ENCODE measurements at places on chromosomes 11 and 22.

DNA sequence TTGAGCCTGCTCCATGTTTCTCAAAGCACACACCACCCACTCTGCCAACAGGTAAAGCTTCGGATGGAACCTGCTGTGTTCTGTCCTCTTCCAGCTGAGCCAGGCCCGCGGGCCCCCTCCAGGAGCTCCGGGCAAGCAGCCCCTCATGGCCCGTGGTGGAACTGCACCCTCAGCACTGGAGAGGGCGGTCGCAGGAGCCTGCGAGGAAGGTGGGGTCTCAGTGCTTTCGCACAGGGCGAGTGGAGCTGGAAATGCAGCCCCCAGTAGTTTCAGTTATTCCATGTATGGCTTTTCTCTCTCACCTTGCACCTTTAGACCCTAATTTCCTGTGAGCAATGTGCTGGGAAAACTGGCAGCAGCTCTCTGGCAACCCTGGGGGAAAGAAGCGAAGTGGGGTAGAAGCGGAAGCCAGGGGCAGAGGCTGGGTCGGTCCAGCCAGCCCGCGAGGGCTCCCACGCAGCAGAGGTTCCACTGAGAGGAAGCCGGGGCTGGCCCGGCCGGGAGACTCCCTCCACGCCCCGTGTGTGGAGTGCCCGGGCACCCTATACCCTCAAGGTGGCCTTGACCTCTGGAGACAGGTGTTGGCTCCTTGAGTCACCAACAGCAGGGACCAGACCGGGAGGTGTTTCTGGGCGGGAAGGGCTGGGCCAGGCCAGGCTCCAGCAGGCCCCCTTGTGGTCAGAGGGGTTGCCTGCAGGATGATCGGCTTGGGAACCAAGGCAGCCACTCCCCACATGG, 119.9 kb upstream of the TMEM45B start:
- DNase-seq: peak; percentile 41

DNA sequence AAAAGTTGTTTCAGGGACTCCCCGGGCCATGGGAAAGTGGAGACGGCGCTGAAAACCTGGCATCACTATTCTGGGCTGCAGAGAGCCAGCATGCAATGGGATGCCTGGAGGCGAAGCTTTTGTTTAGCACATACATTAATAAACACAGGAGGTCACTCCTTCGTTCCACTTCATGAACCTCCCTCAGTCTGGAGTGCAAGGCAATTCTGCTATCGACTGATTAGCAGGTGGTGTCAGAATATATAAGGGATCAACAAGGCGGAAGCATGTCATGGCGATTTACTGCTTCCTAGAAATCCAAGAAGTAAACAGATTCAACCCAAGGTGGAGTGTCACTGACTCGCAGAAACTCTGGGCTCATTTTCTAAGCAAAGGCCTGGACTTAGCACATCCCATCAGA, 45.4 kb upstream of the MN1 start:
- DNase-seq: no peak

- no peak for DNase-seq
These were observed 1.3 kb upstream of the NADSYN1 start for GRCh38 chr11:71451596-71452198.

DNA sequence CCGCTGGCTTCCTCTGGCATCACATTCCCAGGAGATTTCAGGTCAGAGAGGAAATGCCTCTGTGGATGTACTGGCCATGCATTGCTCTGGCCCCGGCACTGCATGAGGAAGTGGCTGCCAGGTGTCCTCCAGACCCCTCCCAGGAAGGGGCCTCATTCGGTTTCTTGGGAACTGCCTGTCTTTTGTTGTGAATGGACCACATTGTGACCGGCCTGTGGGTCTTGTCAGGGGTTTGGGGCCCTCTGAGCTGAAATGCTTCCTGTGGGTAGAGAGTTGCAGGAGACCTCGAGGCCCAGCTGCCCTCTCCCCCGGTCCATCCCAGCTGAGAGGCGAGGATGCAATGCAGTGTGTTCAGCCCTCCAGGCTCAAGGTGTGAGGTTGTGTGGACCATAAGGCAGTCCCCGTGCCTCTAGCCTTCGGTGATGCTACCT, 18.8 kb upstream of the ST3GAL4 start:
- DNase-seq: no peak

DNA sequence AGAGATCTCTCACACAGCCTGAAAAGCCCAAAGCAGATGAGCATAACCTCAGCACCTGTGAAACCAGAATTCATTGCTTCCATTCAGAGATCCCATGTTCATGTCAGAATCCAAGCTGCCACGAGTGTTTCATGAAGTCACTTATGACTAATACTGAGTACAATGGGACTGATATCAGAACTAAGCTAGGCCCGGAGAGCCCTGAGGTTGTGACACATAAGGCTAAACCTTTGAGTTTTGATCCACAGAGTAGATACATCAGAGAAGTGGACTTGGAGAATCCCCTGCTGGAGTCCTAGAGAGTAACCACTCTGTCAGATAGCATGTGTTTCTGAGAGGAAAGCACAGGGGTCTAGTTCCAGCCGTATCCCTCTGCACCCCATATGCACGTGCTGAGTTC, 890 bp upstream of the GLYATL1 start:
- DNase-seq: no peak

- no peak for DNase-seq
These were observed 7.6 kb downstream of the ATXN10 start for GRCh38 chr22:45678961-45679912.

DNA sequence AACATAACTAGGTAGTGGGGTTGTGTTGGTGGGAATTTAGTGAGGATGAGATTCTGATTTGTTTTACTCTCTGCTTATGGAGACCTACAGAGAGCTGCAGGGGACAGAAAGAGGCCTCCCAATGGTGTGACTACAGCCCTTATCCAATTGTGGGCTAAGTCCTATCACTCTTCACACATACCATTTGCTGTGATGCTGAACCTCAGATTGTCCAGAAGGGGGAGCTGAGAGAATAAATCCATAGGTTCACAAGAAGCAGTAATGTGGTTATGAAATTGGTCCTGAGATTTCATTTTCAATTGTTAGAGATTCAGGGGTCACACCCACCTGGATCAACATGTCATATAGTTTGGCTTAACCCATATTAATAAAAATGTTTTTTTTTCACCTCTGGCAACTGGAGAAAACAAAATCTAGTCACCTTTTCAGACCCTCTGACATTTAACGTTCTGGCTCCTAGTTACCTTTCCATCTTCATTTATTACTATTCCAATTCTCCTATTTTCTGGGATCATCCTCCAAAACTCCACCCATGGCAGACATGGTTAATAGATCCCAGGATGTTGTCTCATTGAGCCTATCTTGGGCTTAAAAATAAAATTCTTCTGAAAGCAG, 53.3 kb upstream of the PTPN5 start:
- no peak for DNase-seq

GRCh38 chr11:78995171-78995570, 420.5 kb upstream of the NARS2 start:
- no peak for DNase-seq

DNA sequence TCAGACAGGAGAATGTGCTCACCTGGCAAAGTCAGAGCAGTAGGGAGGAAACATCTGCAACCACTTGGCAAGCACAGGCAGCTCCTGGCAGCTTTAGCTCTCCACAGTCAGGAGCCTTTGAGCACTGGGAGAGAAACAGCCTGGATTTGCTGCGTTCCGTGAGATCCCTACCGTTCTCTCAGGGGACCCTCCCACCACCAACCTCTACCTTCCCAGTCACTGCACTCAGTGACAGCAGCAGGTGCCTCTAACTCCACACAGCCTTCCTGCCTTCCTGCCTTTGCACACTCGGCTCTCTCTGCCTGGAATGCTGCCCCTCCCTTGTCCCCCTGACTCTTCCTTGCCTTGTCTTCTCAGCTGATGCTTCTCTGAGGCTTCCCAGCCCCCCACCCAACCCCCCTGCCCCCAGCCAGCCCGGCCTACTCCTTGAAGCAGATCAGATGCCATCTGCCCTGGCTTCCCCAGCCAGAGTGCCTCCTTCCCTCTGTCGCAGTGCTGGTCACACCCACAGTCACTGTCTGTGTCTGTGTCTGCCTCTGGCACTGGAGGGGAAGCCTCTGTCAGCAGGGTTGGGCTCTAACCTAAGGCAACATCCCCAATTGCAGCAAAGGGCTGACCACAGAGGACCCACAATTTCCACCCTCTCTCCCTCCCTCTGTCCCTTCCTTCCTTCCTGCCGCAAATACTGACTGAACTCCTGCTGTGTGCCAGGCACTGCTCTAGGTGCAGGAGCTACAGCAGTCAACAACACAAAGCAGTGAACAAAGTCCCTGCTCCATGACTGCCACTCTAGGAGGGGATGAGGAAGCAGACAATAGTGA, 14.9 kb upstream of the TSKU start:
- no peak for DNase-seq

GRCh38 chr22:36817525-36817848, 652 bp upstream of the PVALB start:
- DNase-seq: no peak

DNA sequence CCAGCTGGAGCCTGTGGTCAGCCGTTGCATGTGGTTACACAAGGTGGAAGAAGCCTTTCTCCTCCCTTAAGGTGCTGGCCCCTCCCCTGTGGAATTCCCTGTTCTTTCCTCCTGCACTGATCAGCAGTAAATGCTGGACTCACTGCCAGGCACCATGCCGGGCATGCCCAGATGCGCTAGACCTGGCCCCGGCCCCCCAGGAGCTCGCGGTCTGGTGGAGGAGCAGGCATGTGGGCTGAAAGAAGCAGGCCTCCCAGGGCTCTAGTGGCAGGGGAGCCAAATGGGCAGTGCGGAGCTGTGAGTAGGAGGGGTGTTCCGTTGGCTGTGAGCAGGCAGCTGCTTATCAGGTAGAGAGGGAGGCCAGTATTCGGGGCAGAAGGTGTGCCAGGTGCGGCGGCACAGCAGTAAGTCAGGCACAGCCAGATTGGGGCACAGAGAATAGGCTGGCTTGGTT, 10.2 kb downstream of the DGKZ start:
- no peak for DNase-seq

GRCh38 chr11:23797624-23798419, 699.0 kb upstream of the LUZP2 start:
- DNase-seq: no peak

DNA sequence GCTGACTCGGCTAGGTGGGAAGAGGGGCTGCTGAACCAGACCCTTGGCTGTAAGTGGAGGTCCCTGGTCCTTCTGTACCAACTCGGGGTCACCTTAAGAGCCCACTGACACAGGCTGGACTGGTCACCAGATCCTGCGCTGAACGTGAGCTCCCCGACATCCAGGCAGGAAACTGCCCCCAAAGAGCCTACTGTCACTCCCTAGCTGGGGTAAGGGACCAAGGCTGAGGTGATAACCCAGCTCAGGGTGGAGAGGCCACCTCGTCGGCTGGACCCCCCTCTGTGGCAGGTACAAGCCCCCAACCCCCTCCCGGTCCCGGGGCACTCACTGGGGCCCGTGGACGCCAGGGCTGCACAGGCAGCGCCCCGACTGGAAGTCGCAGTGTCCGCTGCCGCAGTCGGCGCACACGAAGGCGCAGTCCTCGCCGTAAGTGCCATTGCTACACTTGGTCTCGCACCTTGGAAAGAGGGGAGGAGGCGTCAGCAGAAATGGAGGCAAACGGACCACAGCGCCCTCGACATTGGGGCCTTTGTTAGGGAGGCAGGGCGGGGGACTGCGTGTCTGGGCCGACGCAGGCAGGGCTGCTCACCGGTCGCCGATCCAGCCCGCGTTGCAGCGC, 7.4 kb downstream of the SCARF2 start:
- DNase-seq: no peak

DNA sequence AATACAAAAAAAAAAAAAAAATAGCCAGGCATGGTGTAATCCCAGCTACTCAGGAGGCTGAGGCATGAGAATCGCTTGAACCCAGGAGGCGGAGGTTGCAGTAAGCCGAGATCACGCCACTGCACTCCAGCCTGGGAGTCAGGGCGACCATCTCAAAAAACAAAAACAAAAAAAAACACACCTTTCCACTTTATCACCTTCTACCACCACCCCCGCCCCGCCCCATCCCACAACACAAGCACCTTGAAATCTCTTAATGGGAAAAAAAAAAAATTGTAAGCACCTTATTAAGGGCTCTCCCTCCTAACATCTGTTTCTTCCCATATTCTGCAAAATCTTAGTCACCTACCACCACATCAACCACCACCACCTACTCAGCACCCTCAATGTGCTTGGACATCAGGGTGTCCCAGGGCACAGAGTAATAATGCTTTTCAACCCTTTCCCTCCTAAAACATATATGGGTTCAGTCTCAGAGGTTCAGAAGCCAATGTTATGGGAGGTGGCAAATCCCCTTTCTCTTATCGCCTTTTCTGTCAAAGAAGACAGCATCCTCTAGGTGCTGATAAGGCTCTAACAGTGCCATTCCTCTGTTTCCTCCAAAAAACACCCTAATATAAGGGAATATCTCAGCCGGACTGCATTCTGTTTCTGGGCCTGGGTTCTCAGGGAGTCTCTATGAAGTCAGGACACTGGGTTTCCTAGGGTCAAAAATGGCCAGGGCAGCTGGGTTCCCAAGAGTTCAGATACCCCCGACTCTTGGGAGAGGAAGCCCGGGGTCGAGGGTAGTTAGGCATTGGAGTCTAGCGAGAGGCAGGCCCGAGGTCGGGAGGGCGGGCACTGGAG, 718 bp downstream of the INTS5 start:
- no peak for DNase-seq

DNA sequence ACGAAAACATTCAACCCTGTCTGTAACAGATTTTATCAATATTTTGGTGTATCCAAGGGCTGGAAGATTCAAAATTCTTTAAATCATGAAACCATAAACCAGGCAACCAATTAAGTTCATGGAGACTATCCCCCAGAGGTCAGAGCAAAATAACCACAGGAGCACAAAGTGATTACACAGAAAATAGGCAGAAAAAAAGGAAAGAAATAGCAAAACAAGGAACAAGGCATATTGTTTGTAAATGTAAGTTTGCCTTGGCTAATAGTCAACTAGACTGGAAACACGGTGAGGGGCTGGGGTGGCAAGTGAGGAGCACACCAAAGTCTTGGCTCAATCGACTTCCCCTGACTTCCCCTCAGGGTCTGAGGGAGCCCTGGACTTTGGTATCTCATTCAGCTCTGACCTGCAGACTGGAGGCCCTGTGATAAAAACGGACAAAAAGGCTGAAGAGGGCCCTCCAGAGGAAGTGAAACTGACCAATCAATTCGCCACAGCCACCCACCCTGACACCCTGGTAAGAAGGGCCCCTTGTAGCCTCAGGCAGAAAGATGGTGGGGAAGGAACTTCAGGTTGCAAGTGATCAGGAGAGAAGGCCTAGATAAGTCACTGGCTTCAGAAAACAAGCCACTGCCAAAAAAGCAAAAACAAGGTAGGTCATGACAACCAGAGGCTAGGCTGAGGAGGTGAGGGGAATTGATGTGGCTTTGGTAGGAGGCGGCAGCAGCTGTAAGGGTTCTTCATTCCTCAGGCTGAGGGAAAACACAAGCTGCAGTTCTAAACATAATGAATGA, 1.8 kb downstream of the SIK3 start:
- no peak for DNase-seq

GRCh38 chr11:64803158-64803845, at the start of gene MAP4K2:
Gene MAP4K2 (minus strand): TSS chr11:64803214. CDS start chr11:64803149, 65 bp downstream.
- peak; percentile 57 for DNase-seq

DNA sequence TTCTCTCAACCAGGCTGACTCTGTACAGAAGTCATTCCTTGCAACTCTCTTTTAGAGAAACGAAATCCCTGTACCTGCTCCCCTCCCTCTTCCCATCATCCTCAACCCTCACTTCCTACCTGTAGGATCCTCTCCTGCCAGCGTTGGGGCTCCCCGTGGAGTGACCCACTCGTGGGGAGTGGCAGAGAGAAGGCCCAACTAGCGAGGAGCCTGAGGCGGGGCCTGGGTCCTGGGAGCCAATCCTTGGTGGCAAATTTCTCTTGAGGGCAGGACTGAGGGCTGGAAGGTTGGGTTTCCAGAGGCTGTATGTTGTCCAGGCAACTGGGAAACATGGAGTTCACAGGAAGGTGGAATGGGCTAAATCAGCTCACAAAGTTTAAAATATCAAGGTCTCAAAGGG, 10.4 kb downstream of the NHERF4 start:
- DNase-seq: no peak

Data from activated CD8-positive, alpha-beta memory T cell treated with anti-CD3 and anti-CD28 coated beads for 48 hours (primary cell).